T-cell (primary cell): ENCODE measurements at places on chromosomes 2 and 18. TPM values are rescaled to one million over a fixed set of nuclear protein-coding genes. Genes with fewer than 3 reads are reported as not detected.

DNA sequence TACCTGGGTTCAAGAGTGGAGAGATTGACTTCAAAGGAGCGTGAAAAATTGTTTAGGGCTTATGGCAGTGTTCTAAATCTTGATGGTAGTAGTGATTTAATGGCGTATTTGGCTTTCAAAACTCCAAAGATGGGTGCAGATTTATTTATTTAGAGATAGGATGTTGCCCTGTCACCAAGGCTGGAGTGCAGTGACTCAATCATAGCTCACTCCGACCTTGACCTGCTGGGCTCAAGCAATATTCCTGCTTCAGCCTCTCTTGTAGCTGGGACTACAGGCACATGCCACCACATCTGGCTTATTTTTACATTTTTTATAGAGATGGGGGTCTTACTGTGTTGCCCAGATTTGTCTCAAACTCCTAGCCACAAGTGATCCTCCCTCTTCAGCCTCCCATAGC is 52.5 kb downstream of the FAM117B start:
- H3K4me1 ChIP-seq: peaks cover 11% of the 10 kb centered on the region
- H3K27ac ChIP-seq: no peak overlapping the region
- no peak for DNase-seq

DNA sequence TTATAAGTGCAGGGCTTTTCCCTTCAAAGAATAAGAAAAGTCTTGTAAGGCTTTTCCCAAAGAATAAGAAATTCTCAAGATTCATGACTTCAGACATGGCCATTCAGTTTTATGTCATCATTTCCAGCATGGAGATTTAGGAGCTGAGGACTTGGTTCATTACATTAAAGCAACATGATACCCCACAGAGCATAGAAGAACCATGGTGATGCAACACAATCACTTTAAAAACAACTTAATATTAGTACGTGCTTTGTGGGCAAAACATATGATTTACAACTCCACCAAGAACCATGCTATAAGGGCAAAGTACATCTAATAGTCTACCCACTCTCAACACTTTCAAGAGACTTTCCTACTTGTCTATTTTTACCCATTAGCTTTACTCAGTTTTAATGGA is 214.4 kb downstream of the SRBD1 start:
- H3K36me3 ChIP-seq: no peaks in the 10 kb centered on the region
- H3K4me3 ChIP-seq: no peak overlapping the region
- DNase-seq: no peak
- H3K27me3 ChIP-seq: no peaks in the 10 kb centered on the region

DNA sequence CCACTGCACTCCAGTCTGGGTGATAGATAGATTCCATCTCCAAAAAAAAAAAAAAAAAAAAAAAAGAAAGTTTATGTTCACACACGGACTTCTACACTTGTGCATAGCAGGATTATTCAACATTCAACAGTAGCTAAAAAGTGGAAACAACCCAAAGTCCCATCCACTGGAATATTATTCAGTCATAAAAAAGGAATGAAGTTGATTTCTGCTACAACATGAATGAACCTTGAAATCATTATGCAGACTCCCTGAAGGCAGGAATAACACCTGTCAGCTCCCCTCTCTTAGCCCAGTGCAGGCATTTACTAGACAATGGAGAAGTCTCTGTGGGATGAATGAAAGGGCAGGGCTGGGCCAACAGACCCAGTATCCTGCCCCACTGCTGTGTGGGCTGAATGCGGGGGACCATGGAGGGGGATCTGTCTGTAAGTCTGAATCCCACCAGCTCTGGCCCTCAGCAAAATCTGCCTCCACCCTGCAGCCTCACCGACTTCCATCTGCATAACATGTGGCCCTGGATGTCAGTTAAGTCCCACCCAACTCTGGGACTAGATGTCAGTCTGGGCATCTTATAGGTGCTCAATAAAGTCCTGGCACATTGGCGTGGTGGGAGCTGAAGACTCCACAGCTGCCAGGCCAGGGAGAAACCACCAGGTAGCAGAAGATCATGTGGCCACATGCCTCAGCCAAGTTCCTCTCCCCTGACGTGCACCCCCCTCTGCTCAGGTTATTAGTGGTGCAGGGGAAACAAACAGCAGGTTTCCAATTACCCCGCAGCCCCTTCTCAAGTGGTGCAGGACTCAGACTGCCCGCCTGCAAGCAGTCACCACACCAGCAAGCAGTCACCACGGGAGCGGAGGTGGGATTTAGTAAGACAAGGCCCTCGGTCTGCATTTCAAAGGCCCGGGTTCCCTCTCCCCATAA is 8.9 kb downstream of the ZFP36L2 start:
- peaks cover 16% of the 10 kb centered on the region for H3K36me3 ChIP-seq
- H3K27me3 ChIP-seq: no peaks in the 10 kb centered on the region
- no peak for DNase-seq

GRCh38 chr2:38748943-38749804 is 2.0 kb downstream of the SRSF7 start:
- H3K4me3 ChIP-seq: peak overlapping the region; percentile 89
- peaks cover 46% of the 10 kb centered on the region for H3K4me1 ChIP-seq

GRCh38 chr2:145584353-145584752 is 1064.4 kb upstream of the ZEB2 start:
- H3K4me1 ChIP-seq: no peaks in the 10 kb centered on the region
- no peaks in the 10 kb centered on the region for H3K36me3 ChIP-seq

GRCh38 chr2:86790134-86790675 is 508 bp downstream of the CD8A start:
- H3K36me3 ChIP-seq: no peaks in the 10 kb centered on the region
- H3K27me3 ChIP-seq: peaks cover 49% of the 10 kb centered on the region
- DNase-seq: no peak

Gene DNAJC5G
- not detected for total RNA-seq

DNA sequence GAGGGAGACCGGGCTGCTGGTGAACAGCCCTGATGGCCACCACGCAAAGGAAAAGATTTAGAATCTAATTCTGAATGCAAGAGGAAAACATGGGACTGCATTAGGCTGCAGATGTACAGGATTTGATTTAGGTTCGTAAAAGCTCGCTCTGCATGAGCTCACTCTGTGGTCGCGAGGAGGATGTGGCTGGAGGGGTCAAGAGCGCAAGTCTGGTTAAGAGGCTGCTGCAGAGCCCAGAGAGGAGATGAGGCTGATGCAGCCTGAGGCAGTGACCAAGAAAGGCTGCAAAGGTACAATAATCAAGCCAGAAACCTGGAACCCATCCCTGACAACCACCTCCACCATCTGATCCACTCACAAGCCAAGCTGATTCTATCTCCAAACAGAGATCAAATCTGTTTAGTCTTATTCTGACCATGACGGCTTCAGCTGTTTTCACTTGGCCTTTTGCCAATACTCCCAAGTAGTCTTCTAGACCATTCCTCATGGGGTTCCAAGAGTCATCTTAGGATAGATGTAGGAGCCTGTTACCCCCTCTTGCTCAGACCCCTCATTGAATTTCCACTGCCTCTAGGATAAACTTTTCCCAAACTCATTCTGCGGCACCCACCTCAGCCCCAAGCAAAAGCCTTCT is 58.9 kb upstream of the ARL4C start:
- H3K27ac ChIP-seq: no peak overlapping the region
- DNase-seq: no peak
- peaks cover 15% of the 10 kb centered on the region for H3K27me3 ChIP-seq
- no peak overlapping the region for H3K4me3 ChIP-seq

GRCh38 chr18:3985020-3985419 is 470.1 kb downstream of the DLGAP1 start:
- no peak overlapping the region for H3K4me3 ChIP-seq
- H3K27me3 ChIP-seq: peaks cover 8% of the 10 kb centered on the region
- no peak for DNase-seq

DNA sequence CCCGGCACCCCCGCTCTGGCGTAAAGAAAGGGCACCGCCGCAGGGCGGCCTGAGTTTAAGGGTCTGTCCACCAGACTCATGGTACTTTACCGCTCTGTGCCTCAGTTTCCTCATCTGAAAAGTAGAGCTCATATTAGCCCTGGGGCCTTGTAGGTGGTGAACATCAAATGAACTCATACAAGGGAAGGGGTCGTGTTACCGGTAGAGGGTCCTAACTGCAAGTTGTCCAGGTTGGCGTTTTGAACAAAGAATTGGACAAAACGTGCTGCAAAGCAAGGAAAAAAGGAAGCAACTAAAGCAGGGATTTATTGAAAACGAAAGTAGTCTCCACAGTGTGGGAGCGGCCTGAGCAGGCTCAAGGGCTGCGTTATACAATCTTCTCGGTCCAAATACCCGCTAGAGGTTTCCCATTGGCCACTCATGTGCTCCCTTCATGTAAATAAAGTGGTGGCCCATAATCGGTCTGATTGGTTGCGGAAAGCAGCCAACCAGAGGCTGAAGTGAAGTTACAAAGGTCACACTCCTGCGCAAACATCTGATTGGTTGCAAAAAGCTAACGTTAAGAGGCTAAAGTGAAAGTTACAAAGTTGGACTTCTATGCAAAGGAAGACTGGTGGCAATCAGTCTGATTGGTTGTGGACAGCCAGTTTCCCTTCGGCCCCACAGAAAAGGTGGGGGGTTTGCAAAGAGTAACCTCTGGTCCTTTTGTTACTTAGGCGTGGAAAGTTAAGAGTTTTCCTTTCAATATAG is 80.7 kb upstream of the LDLRAD4 start:
- H3K4me3 ChIP-seq: peak overlapping the region; percentile 85
- no peaks in the 10 kb centered on the region for H3K4me1 ChIP-seq
- H3K27ac ChIP-seq: peak overlapping the region; percentile 82
- H3K36me3 ChIP-seq: no peaks in the 10 kb centered on the region
- peak; percentile 83 for DNase-seq

GRCh38 chr2:106853631-106854030 is 32.3 kb downstream of the ST6GAL2 start:
- no peak for DNase-seq
- no peaks in the 10 kb centered on the region for H3K4me1 ChIP-seq
- no peak overlapping the region for H3K4me3 ChIP-seq
- no peaks in the 10 kb centered on the region for H3K36me3 ChIP-seq
- no peak overlapping the region for H3K27ac ChIP-seq

GRCh38 chr2:70759446-70759845 is 8.6 kb downstream of the ADD2 start:
- peaks cover 5% of the 10 kb centered on the region for H3K27me3 ChIP-seq
- H3K27ac ChIP-seq: no peak overlapping the region
- no peak overlapping the region for H3K4me3 ChIP-seq
- no peaks in the 10 kb centered on the region for H3K36me3 ChIP-seq

- peaks cover 2% of the 10 kb centered on the region for H3K27me3 ChIP-seq
- H3K4me1 ChIP-seq: peaks cover 5% of the 10 kb centered on the region
- H3K4me3 ChIP-seq: peak overlapping the region; percentile 11
- peak overlapping the region; percentile 52 for H3K27ac ChIP-seq
Measured at GRCh38 chr2:23380562-23381065, 4.4 kb upstream of the KLHL29 start.

DNA sequence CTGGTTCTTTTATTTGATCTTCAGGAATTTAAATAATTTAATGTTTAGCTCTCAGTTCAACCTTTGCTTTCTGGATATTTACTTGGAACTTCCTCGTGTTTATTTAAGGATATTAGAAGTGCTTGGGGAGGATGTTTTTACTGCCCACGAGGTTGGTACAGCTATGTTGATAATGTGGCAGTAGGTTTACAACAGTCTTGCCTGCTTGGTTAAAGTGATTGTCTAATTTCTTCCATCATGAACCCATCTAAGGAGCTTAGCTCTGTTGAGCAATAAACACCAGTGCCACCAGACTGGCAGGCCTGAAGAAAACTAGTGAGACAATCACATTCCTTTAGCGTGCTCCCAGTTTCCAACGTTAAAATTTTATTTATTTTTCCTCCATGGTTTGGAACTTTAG is 94.5 kb downstream of the ICOS start:
- no peaks in the 10 kb centered on the region for H3K36me3 ChIP-seq
- no peak overlapping the region for H3K4me3 ChIP-seq
- H3K27ac ChIP-seq: no peak overlapping the region
- no peaks in the 10 kb centered on the region for H3K4me1 ChIP-seq
- DNase-seq: no peak
- no peaks in the 10 kb centered on the region for H3K27me3 ChIP-seq

DNA sequence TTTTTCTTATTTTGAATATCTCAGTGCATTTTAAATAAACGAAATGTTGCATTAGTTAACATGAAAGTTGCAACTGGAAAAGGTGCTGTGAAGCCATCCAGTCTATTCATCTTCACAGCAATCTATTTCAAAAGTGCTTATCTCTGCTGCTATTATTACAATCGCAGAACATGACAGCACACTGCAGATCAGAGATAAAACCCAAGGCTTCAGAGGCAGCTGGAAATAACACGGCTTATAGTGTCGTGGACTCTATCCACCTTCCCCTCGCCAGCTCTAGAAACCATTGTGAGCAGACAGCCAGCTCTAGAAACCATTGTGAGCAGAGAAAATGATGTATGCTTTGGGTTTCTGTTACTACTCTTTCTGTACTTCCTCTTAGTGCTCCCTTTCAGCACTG is 1140.8 kb upstream of the CELF4 start:
- DNase-seq: no peak
- H3K4me1 ChIP-seq: no peaks in the 10 kb centered on the region
- H3K36me3 ChIP-seq: no peaks in the 10 kb centered on the region
- H3K27me3 ChIP-seq: no peaks in the 10 kb centered on the region

DNA sequence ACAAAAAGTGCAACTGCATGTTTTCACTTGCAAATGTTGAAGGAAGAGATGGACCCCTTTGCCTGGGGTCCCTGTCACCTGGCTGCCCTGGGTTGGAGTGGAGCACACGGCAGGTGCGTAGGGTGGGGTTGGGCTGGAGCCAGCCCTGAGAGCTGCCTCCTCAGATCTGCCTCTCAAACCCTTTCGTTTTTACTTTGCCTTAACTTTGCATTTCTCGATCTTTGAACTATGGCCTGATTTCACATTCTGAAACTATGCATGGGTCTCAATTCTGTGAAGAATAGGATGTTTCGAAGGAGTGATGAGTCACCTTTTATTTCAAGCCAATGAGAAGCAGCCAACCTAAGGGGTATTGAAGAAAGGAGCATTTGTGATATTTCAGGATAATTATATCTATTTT is 132.8 kb downstream of the ACOXL start:
- peaks cover 14% of the 10 kb centered on the region for H3K4me1 ChIP-seq
- no peak overlapping the region for H3K27ac ChIP-seq
- H3K36me3 ChIP-seq: no peaks in the 10 kb centered on the region
- DNase-seq: no peak
- H3K4me3 ChIP-seq: no peak overlapping the region

Gene STAM2
- total RNA-seq: 14.4 TPM

Gene TRMT61B
- 16.9 TPM for total RNA-seq

DNA sequence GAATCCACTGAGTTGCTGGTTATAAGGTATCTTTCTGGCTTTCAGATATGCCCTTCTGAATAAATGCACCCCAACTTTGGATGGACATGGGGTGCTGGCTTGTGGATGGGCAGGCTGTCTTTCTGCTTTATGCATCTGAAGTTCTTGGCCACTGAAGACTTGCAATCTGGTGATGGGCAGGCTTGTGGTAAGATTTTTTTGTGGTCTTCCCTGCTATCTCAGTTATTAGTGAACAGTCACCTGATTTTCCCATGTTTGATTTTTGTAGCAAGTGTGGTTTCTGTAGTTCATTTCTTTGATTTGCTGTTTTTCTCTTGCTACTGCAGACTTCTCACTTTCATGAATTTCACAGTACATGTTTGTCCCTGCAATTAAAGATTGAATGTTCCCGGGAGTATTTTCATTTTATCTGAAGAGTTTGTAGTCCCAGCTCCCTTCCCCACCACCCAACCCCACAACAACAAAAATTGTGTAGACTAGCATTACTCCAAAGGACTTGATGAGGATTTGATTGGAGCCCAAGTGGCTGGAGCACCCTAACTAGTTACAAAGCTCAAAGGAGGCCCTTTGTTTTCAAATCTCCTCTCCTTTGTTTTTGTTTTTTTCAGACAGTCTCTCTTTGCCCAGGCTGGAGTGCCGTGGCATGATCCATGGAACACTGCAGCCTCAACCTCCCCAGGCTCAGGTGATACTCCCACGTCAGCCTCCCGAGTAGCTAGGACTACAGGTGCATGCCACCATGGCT is 63.6 kb upstream of the MGAT5 start:
- no peaks in the 10 kb centered on the region for H3K27me3 ChIP-seq
- peaks cover 2% of the 10 kb centered on the region for H3K4me1 ChIP-seq
- H3K36me3 ChIP-seq: peaks cover 4% of the 10 kb centered on the region

Gene LHCGR
- not detected for total RNA-seq
